ENCODE measurements at places on chromosomes 16 and 17.

GRCh38 chr17:40064971-40065768 lies 2.4 kb downstream of the THRA start:
- peak; percentile 30 for DNase-seq

DNA sequence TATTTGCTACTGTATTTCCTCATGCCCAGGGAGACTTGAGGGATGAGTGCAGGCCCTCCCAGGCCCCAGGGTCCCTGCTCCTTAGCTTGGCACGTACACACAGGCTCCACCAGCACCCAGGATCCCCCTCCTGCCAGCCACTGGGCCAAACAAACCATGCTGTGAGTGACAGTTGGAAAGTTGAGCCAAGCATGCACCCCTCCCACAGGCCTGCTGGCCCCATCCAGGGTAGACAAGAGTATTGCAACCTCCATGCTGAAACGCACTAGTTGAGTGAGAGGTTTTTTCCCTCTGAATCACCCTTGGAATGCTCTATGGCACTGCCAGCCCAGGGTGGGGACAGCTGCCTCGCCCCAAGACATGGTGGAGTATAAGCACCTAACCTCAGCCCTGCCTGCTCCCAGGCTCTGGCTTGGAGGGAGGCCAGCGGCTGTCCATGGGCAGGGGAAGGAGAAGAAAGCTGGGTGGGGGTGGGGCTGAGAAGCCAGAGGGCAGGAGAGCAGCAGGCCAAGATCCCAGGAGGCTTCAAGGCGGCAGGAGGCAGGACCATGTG lies 49.6 kb downstream of the PITPNM3 start:
- no peak for DNase-seq

GRCh38 chr16:50268352-50268751 lies 2.0 kb downstream of the ADCY7 start:
- no peak for DNase-seq

- DNase-seq, result no peak
Observed at GRCh38 chr16:14564323-14564722, 65.7 kb downstream of the PARN start.

- DNase-seq, result no peak
Observed at GRCh38 chr16:31179219-31179746, 656 bp upstream of the FUS start.

DNA sequence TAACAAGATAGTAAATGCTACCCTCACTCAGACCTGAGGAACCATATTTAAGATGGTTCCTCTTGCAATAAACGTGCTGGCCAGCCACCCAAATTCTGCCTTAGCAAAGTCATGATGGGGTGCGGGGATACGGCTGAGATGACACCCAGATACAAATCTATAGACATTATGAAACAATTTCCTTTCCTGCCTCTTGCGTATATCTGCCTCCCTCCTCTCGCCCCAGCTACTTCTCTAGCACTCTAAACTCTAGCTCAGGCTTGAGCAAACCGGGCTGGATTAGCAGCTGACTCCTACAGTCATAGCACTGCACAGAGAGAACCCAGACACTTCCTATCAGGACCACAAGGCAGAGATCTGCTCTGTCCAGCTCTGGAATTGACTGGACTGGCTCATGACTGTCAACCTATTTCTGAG lies 22.3 kb downstream of the CD300LF start:
- no peak for DNase-seq
